ENCODE measurements at places on chromosomes 6 and 20. TPM values are rescaled to one million over a fixed set of nuclear protein-coding genes. Genes with fewer than 3 reads are reported as not detected.

- no peaks in the 10 kb centered on the region for H3K27me3 ChIP-seq
- no peaks in the 10 kb centered on the region for H3K36me3 ChIP-seq
- H3K27ac ChIP-seq: no peak overlapping the region
- H3K4me1 ChIP-seq: no peaks in the 10 kb centered on the region
- no peak overlapping the region for H3K4me3 ChIP-seq
Observed at GRCh38 chr20:47907031-47907675, 121.9 kb upstream of the SULF2 start.

DNA sequence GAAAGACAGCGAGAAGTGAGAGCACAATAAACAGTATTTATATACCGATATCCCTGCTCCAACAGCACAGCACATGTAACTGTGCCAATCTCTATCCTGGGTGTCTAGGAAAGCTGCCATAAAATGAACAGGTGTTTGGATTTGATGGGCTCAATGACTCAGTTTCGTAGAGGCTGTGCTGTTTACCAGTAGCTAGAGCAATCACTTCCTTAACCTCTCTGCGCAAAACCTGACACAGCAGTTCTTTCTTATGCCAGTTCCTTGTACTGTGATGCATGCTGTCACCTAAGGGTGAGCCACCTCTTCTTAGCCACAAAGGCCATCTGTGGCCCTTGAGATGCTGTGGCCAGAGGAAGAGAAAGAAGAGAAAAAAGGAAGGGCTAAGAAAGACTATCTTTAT is 59.3 kb downstream of the SHPRH start:
- DNase-seq: no peak
- H3K27ac ChIP-seq: no peak overlapping the region
- no peak overlapping the region for H3K4me3 ChIP-seq
- H3K4me1 ChIP-seq: no peaks in the 10 kb centered on the region

DNA sequence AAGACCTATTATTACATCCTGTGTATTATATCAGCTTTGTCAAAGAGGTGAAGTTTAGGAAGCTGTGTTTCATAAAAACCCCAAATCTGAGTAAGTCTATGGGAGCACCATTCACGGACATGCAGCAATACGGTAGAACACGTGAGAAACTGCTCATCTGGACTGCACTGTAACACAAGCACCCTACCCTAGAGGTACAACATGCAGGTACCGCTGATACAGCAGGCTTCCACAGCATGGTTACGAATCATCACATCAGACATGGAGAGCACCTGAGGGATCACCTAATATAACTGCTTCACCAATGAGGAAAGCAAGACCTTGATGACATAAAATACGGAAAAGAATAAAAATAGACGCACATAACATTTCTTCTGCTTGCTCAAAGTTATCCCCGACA is 96.7 kb downstream of the GMDS start:
- no peak overlapping the region for H3K4me3 ChIP-seq
- H3K27ac ChIP-seq: no peak overlapping the region
- H3K27me3 ChIP-seq: no peaks in the 10 kb centered on the region
- no peak for DNase-seq

GRCh38 chr6:22717915-22718314 is 148.5 kb downstream of the HDGFL1 start:
- no peaks in the 10 kb centered on the region for H3K27me3 ChIP-seq
- H3K4me3 ChIP-seq: no peak overlapping the region
- no peaks in the 10 kb centered on the region for H3K36me3 ChIP-seq
- no peaks in the 10 kb centered on the region for H3K4me1 ChIP-seq
- no peak overlapping the region for H3K27ac ChIP-seq

CD24 gene
- total RNA-seq: not detected

Measured in CD4-positive, alpha-beta memory T cell (primary cell).